ENCODE measurements at places on chromosomes 11 and 22. TPM values are rescaled to one million over a fixed set of nuclear protein-coding genes. Genes with fewer than 3 reads are reported as not detected.

DRD4 gene
- not detected for total RNA-seq

APOBEC3B gene
- 13.6 TPM for total RNA-seq

ALDH3B2 gene
- not detected for total RNA-seq

TTC36 gene
- total RNA-seq: 0.60 TPM

ATL3 gene
- 70.0 TPM for total RNA-seq

SVIP gene
- total RNA-seq: 70.5 TPM

WBP2NL gene
- not detected for total RNA-seq

TNKS1BP1 gene
- 93.6 TPM for total RNA-seq

CACNA1I gene
- not detected for total RNA-seq

DHCR7 gene
- total RNA-seq: 166 TPM

MB gene
- not detected for total RNA-seq

RCOR2 gene
- 0.13 TPM for total RNA-seq

SLC43A3 gene
- 68.9 TPM for total RNA-seq

TMEM121B gene
- 0.37 TPM for total RNA-seq

TMEM45B gene
- not detected for total RNA-seq

OR51A7 gene
- total RNA-seq: not detected

CCDC15 gene
- total RNA-seq: 3.8 TPM

OR6T1 gene
- total RNA-seq: not detected

RAC2 gene
- total RNA-seq: 122 TPM

RAB3IL1 gene
- total RNA-seq: 3.6 TPM

TNNI2 gene
- total RNA-seq: not detected

C11orf24 gene
- total RNA-seq: 26.4 TPM

HEPHL1 gene
- total RNA-seq: not detected
